ENCODE measurements at places on chromosomes 12 and 14.

- DNase-seq = no peak
Observed at GRCh38 chr12:129788506-129789084, 115.2 kb downstream of the TMEM132D start.

DNA sequence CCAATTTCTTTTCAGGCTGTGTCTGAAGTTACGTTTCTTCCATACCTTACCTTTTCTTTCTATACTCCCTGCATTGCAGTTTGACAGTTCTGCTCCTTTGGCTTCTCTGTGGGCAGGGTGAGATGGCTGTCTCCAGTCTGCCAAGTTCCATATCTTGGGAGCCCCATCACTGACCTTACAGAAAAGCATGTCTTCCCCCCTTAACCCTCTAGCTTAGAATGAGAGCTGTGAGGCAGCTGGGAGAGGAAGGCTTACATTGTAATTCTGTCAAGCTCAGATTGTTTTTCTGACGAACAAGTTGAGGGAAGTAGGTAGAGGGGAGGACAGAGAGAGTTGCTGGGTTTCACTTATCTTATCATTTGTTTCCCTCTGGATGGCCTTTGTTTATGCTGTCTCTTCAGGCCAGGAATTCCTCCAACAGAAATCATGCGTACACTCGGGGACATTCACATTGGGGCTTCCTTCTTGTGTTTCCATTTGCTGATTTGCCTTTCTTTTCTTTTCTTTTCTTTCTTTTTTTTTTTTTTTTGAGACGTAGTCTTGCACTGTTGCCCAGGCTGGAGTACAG, 9.3 kb downstream of the DAAM1 start:
- DNase-seq = no peak

DNA sequence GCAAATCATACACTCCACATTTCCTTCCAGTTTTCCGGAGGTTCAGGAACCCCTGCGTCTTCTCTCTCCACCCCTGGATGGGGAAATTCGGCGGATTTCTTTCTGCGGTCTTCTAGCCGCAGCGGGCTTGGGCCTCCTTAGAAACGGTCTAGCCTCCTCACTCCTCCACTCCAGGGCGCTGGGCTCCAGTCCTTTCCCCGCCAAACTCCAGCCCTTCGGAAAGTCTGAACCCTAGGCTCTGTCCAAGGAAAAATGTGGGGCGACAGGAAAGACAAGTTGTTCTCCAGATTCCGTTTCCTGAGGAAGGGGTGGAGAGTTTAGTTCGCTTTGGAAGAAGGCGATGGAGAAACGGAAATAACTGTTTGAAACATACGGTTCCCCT, 1.4 kb upstream of the HOXC10 start:
- no peak for DNase-seq

DNA sequence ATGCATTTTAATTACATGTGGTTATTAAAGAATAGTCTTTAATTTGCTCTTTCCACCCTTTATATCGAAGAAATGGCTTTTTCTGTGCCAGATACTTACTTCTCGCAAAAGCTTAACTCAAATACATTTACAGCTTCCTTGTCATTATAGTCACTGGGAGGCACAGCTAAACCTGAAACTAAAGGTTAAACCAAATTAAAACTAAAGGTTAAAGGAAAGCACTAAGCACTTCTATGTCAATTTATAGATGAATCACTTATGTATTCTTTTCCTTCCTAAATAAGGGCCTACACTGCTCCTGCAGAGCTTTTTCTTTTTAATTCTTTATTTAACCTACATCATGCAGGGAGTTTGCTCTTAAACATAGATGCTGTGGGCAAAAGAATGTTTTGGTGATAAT, 9.1 kb downstream of the C14orf93 start:
- DNase-seq = no peak

GRCh38 chr12:52836042-52836466, 1.9 kb upstream of the KRT79 start:
- DNase-seq = peak; percentile 15

GRCh38 chr14:43003845-43004244, 1397.2 kb downstream of the LRFN5 start:
- DNase-seq = no peak

DNA sequence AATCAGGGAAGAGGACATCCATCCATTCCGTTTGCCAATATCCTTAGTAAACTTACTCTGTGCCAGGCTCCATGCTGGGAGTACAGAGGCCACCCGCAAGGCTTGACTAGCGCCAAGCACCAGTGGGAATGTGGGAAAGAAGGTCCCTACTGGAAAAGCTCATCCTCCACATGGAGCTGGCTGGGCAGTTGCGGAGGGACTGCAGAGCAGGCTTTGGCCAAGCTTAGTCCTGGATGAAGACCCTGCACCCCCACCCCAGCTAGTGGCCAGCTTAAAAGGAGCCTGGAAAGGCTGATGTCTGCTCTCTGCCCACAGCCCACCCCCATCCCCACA, 22.4 kb upstream of the EIF2B2 start:
- no peak for DNase-seq

GRCh38 chr12:116278279-116278626, 760 bp upstream of the MED13L start:
- no peak for DNase-seq

- no peak for DNase-seq
Observed at GRCh38 chr12:30200864-30201263, 417.1 kb upstream of the TMTC1 start.
